ENCODE measurements at places on chromosomes 13 and 19.
A peak's percentile ranks its signal among the peaks of the same experiment; 100 is the strongest.

DNA sequence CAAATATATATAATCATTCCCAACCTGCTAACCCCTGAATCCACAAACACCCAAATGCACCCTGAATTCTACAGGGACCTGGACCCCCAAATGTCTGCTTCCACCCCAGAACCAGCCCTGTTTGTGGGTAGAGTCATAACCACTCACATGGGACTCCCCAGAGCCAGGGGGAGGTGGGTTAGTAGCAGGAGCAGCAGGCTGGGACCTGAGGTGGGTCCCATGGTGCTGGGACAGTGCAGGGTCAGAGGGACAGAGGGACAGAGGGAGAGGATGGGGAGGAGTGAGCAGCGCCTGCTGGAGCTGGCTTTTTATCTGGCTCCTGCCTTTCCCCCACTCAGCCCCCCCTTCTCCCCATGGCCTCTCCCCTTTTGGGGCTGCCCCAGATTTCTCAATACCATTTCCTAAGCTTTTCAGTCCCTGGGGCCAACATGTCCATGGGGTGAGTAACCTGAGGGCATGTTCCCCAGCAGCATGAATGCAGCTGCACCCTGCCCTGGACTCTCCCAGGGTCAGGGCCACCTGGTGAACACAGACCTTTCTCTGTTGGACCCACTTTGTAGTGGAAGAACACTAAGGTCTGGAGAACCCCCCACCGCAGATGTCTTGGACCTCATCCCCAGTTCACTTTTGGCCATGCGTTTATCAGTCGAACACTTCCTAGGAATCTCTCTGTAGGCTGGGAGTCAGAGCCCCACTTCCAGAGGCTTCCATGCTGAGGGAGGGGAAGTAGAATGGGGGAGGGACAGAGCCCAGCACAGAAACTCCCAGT, at the start of gene C3:
TSS of gene C3 (minus strand) at position 282 of the 769 bp plus-strand sequence. CDS start at position 221, 61 bp downstream.
- peak; percentile 74 for DNase-seq

DNA sequence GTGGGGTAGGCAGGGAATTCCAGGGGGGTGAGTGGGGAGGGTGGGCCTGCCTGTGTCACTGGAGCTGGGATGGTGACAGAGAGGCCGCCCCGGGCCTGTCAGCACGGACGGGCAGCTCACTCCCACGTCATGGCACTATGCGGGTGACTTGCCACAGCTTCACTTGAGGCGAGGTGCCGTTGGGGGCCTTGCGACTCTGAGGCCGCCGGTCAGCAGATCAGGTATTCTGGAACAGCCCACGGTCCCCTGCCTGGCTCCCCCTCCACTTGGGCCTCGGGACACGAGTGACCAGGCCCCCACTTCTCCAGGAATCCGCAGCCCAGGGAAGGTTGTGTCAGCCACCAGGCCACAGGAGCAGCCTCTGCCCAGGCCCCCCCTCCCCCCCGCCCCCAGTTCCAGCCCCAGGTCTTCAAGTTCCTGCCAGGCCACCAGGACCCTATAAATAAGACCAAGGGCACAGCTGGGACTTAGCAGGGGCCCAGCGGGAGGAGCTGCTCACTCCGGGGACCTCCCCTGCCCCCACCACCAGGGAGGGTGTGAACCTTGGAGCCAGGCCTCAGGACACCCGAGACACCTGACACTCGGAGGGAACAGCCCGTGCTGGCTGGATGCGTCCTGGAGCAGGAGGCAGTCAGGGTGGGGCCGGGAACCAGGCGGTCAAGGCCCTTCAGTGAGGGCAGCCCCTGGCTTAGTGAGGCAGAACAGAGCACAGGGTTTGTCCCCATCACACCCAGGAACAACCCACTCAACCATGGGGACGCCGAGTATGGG, 2.7 kb upstream of the MIDN start:
- no peak for DNase-seq

DNA sequence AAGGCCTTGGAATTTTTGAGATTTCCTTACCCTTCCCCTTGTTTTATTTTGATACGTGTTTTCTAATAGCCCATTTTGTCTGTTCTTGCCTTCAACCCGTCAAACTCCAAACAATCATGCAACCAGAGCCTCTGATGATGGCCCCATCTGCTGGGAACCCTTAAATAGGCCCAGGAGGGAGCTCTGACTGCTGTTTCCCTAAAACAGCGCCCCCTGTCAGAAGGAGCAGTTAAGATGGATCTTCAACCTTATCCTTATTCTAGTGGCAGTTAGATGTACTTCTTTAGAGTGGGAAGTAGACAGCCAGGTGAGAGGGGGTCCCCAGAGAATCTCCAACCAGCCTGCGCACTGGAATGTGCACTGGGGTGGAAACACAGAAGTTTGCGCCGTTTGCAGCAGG, 1031.0 kb upstream of the PCDH9 start:
- DNase-seq = peak; percentile 35

DNA sequence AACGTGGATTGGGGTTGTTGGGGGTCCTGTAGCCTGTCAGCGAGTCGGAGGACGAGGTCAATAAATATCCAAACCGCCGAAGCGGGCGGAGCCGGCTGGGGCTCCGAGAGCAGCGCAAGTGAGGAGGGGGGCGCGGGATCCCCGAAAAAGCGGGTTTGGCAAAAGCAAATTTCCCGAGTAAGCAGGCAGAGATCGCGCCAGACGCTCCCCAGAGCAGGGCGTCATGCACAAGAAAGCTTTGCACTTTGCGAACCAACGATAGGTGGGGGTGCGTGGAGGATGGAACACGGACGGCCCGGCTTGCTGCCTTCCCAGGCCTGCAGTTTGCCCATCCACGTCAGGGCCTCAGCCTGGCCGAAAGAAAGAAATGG, 754 bp upstream of the SIX5 start:
- no peak for DNase-seq

DNA sequence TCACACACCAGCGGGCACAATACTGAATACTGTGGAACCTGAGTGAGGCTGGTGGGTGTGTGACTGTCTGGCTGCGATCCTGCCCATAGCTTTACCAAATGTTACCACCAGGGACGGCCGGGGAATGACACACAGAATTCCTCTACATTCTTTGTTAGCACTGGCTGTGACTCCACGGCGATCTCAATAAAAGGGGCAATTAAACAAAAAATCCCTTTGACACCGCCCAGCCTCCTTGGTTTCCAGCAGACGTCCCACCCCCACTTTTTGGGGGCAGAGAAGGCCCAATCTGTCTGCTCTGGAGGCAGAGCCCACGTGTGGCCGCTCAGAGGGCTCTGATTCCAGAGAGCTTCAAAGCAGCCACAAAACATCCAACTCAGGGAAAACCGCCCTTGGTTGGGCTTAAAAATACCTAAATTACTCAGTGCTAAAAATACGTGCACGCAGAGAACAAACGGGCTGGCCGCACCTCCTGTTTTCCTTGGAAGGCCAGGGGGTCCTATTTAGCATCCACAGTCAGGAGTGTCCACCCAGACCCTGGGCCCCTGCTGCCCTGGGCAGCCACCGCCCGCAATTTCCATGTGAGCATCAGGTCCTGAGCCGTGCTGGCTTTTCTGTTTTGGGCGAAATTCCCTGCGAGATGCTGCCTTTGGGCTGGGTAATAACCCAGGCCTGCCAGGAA, 47.8 kb downstream of the GADD45B start:
- no peak for DNase-seq

GRCh38 chr19:4694211-4694987, 24.3 kb upstream of the MYDGF start:
- DNase-seq = peak; percentile 14

- DNase-seq = no peak
These were observed 9.9 kb upstream of the ATG4D start for GRCh38 chr19:10533646-10534386.

Measured in NB4 (cell line).